SW 1271 (cell line): ENCODE measurements at places on chromosomes 11 and 22.

GRCh38 chr22:28283068-28283654 is 364.1 kb upstream of the PITPNB start:
- no peak for DNase-seq

GRCh38 chr11:110096496-110096895 is 3.3 kb downstream of the ZC3H12C start:
- no peak for DNase-seq

DNA sequence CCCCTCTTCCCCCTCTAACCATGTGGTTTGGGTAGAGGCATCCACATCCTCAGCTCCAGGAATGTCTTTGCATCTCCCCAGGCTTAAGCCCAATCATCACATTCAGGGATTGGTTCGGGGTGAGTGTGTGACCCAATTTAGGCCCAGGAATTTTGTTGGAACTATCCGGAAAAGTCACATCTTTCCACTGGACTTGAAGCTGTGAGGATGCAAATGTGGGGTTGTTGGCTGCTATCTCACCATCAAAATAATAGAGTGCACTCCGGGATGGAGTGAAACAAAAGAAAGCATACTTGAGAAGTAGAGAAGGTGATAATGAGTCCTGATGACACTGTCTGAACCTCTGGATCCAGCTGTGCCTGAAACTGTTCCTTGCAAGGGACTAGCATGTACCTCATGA is 33.8 kb upstream of the OLFML1 start:
- no peak for DNase-seq

DNA sequence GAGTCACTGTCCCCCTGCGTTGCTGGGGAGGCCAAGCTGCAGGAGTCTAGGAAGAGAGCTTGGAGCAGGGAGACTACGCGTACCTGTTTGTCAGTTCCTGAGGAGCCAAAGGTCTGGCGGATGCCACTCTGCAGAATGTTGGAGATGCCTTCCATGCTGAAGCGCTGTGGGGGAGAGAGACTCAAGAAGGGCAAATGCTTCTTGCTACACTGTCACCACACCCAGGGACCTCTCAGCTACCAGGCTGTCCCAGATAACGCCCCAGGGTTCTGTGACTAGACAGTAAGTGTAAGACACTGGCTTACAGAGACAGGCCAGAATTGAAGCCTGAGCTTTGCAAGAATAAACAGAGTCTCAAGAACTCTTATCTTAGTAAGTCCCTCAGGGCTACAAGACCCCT is 42.0 kb downstream of the FEZ1 start:
- no peak for DNase-seq

- peak; percentile 93 for DNase-seq
Measured at GRCh38 chr11:86719781-86720463, 47.5 kb upstream of the ME3 start.

GRCh38 chr11:117681438-117681837 is 115.6 kb downstream of the DSCAML1 start:
- DNase-seq: no peak

DNA sequence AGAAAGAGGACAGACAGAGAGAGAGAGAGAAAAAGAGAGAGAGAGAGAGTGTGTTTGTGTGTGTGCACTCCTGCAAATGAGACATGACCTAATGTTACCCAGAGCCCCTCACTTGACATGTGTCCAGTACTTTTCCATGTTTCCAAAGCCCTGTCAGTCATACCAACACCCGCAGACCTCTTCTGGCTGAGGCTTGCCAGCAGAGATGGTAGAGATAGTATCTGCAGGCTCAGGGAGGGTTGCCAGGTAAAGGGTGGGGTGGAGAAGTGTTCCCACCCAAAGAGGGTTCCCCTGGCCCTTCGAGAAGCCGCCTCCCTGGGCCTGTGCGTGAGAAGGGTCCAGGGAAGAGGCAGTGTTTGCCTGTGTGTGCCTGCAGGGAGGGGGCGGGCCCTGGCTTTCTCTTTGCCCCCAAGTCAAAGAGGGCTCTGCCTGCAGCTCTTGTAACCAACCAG is 40.7 kb downstream of the POU2F3 start:
- no peak for DNase-seq

DNA sequence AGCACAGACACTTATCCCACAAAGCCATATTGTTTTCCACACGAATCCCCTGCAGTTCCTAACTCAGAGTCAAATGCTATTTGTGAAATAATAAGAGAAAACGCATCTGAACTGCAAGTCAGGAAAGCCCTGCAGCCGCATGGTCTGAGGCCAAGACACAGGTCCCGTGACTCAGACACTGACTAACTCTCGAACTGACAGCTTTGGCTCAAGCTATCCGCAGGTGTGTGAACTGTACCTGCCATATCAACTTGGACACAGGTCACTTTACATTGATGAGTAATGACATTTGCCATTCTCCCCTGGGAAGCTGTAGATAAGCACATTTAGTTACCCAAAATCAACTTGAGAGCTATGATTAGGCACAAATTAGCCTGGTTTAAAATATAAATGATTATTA is 34.9 kb upstream of the NFRKB start:
- no peak for DNase-seq

DNA sequence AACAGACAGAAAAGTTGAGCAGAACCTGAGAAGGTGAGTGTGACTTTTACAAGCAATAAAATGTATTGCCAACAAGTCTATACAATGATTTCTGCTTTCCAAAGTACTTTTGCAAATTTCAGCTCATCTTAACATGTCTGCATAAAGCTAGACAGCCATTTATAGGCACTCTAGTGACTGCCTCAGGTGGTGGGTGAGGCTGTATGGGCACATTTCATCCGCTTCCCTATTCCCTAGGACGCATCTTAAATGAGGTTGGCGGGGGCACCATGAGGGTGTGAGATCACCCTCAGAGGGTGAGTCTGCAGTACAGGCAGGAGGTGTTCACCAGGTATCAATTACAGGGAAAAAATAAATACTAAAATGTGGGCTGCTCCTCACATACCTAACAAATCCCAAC is 110.1 kb downstream of the ETS1 start:
- no peak for DNase-seq

DNA sequence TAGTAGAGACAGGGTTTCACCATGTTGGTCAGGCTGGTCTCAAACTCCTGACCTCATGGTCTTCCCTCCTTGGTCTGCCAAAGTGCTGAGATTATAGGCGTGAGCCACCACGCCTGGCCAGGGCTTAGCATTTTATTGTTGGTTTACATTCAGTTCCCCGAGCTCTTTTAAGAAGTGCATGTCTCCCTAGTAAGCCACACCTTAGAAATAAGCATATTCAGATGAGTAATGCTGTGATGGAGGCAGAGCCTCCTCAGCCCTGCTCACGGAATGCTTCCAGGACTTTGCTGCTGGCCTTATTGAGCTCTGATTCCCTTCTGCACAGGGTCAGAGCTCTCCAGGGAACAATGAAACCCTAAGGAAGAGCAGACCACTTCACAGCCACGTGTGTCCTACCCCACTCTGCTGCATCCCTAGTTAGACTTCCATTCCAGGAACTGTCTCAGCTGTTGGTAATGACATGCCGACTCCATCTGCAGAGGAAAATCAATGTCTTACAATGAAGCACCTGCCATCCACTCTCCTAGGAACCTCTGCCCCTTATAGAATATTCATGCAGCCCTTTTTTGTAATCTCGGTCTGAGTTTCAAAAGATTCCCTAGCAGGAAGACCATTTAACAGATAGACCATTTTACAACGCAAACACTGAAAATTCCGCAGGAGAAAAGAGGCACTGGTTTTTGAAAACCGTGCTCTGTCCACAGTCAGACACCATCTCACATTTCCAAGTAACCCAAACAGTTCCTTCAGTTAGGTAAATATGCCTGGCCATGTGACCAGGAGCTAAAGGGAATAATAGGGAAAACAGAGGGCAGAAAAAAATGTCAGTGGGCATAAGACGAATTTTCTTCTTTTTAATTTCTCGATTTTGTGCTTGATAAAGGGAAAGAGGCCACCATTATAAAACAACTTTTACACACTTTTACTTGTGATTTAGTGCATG is 1.7 kb upstream of the JAM3 start:
- no peak for DNase-seq

DNA sequence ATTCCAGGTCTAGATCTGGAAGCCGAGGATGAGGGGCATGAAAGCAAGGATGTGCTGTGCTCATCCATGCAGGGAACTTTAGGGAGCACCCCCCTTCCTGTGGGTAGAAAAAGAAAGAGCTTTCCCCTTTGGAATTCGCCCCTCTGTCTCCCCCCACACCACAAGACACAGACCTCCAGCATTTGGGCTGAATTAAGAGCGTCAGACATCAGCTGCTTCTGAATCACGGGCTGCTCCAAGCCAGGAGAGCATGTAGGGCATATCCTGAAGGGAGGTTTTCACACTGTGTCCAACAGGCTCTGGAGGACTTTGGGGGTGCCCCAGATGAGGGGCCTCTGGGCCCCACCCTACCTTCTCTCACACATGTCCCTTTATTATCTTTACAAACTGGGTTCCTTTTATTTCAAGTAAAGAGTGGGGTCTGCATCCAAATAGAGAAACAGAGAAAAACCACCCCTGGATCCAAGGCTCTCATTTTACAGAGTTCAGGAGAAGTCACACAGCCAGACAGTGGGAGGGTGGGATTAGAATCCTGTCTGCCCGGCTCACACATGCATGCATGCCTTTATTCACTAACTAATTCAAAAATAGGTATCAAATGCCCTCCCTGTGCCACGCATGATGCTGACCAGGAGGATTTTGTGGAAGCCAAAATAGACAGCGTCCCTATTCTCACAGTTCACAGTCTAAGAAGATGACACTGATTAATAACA is 52.8 kb downstream of the LRRC32 start:
- DNase-seq: no peak

DNA sequence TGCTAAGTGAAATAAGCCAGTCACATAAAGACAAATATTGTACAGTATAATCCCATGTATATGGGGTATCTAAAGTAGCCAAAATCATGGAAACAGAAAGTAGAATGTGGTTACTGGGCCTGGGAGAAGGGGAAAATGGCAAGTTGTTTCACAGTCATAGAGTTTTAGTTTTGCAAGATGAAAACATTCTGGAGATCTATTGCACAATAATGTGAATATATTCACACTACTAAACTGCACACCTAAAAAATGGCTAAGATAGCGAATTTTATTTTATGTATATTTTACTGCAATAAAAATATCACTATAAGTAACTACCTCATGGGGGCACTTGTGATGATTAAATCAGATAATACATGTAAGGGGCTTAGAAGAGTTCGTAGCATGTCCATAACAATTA is 72.0 kb upstream of the ARHGAP32 start:
- DNase-seq: no peak

DNA sequence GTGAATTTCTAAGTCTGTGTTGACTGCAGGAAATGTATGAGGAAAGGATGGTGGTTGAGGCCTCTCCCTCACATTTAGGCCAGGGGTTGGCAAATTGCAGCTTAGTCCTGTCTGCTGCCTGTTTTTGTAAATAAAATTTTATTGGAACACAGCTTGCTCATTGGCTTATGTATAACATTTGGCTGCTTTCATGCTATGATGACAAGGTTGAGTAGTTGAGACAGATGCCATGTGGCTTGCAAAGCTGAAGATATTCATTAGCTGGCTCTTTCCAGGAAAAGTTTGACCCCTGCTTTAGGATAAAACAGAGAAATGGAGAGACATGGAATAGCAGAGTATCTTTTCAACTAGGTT is 46.2 kb downstream of the BCR start:
- no peak for DNase-seq

GRCh38 chr22:24305260-24305692 is 34.6 kb downstream of the SPECC1L start:
- no peak for DNase-seq

DNA sequence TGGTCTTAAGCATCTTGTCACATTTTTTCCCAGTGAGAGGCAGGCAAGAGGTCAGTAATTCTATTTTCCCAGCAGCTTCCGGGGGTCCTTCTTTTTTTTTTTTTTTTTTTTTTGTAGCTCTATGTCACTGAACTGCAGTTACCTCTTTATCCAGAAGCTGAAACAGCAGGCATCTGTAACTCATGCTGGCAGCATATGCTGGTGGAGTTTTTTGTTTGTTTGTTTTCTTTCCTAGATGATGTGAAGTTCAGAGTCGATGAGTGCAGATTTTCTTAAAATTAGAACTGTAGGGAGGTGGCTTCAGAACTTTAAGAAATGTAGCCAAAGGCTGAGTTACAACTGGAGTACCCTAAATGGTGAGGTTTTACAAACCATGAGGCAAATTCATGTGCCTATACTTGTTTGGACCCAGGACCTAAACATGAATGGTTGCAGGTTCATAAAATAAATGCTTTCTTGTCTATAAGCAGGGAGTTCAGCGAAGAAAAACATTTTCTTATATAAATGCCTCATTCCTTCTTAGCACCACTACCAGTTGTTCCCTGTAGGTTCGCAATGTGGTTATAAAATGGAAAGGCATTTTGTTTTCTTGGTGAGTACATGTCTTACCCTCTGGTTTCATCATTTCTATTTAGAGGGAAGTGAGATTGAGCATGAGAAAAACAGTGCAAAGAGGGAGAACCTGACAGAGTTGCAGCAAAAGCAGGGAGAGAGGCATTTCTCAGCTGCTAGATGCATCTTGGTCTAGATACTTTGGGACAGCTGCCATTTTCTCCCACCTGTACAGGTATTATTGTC is 84.0 kb downstream of the TRIM44 start:
- no peak for DNase-seq

DNA sequence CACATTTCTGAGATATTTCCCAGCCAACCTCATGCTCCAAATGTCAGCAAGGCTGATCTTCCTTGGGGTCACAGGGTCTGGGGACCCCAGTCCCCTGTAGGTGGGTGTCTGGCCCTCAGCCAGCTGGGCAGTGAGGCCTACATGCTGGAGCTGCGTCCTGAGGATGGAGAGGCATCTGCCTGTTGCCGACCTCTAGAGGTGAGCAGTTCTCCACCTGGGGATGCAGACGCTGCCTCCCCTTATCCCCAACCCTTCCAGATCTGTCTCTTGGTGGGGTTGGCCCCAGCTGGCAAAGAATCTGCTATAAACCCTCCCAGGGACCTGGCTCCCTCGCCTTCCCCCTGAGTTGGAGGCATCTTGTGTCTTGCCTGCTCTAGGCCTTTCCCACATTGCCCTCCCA is 79.6 kb downstream of the PKNOX2 start:
- DNase-seq: no peak

DNA sequence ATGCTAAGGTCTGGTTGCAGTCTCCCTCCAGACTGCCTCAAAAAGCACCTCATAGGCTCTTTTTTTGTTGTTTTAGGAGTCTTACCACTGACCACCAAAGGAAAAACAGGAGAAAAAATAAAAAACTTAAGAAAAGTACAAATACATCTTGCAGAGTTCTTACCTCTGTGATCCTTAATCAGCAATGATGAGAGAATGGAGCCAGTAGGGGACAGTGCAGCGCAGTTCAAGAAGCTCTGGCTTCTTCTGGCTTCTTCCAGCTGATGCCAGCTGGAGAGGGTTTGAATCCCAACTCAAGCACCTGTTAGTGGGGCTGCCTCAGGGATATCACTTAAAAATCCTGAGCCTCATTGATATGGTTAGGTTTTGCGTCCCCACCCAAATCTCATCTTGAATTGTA is 223.3 kb upstream of the ISX start:
- no peak for DNase-seq
